GM04504 (cell line): ENCODE measurements at places on chromosomes 1 and 21.

DNA sequence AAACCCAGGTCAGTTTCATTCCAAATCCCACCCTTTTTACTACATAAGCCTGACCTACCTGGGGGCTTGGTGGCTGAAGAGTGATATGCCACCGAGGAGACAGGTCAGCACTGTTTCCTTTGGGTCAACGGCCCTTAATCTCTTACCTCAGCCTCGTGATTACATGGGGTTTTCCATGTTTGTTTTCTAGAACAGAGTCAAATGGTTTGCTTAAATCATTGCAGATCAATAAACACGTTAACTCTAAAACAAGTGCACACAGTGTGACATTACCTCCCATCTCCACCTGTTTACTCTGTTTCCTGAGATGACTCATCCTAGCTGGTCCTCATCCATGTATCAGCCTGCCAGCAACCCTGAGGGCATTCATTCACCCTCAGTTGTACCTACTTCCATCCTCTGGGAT lies 40.8 kb upstream of the TP53BP2 start:
- no peak for DNase-seq

DNA sequence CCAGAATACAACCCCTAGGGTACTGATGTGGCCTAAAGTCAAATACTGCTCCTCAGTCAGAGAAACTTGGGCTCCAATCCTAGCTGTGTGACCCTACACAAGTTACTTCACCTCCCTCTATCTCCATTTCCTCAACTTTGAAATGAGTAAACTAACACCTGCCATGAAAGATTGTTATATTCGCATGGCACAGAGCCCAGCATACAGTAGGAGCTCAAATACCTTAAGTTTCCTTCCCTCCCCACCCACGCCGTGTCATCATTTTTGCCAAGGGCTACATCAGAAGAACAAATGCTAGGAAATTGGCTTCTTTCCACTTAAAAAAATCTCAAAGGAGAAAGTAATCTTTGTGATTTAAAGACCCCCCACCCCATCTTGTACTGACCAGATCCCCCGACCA lies 22.2 kb upstream of the ZNF362 start:
- DNase-seq, result no peak

DNA sequence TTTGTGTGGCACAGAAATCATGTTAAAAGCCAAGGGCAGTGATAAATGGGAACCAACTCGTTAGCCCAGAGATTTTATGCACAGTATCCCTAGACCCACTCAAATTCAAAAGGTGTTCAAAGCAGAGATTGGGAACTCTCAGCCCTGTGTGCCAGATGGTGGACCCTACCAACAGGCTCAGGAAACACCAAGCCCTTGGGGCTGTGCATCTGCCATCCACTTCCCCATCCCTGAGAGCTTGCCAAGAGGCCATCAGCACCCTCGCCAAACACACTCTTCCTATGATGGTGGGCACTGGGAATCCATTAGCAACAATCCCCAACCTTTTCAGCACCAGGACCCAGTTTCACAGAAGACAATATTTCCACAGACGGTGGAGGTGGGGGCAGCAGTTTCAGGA lies 194.2 kb upstream of the NFIA start:
- no peak for DNase-seq

DNA sequence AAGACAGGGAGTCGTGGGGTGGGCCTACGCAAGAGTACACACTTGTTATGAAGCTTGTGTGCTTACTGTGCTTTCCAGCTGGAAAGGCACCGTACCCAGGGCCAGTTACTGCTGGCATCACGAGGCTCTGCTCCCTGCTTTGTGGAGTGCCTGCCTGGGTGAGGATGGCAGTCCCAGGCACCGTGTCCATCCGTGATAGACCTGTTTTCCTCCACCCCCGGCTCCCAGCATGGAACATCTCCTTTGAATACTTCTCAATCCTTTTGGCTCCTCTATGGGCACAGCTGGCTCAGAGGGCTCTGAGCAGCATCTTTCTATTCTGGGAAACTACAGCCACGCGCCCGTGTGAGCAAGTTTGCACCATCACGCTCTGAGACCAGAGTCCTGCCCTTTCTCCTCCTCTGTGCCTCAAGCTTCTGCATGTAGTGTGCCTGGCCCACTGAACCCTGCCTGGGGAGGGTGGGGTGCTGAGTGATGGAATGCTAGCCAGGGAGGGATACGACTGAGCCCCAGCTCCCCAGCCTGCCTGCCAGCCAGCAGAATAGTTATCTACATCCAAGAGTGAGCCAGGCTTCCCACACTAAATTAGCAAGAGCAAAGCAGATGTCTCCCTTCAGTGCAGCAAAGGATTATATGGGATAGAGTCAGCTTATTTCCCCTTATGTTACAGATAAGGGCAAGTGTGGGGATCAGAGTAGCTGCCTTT lies 7.1 kb upstream of the TNR start:
- DNase-seq, result no peak

DNA sequence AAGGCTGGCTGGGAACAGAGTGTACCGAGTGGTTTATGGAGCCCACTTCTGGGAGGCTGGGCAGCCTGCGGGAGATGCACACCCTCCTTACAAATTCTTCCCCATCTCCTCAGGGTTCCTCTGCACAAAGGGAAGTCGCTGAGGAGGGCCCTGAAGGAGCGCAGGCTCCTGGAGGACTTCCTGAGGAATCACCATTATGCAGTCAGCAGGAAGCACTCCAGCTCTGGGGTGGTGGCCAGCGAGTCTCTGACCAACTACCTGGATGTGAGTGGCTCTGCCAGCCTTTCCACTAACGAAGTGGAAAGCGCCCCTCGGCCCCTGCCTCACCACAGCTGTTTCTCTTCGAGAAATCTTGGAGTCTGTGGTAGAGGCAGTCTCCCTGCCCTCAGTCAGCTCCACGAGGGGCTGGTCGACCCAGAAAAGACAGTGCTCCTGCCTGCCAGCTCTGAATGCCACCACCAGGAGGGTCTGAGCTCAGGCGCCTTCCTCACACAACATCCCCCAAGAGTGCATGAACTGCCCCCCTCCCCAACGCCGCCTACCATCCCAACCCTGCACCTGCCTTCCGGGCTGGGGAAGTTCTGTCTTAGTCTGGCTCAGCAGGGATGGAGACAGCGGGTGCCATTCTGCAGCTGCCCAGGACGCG lies 31.8 kb downstream of the PROK1 start:
- DNase-seq, result no peak

GRCh38 chr1:6496365-6496721 lies 4.9 kb upstream of the PLEKHG5 start:
- no peak for DNase-seq

DNA sequence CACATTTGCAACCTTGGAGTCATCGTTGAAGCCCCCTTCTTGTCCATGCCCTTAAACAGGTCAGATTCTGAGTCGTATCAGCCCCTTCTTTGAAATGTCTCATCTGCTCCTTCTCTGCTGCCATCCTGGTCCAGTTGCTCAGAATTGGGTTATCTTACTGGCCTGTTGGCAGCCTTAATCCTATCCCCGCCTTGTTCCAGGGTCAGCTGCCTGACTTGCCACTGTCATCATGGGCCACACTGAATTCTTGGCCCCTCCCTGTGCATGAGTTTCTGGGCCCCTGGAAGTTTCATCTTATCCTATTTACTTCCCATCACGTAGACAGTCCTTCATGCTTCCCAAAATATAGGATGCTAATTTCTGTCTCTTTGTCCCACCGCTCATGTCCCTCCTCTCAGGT lies 23.7 kb downstream of the IRF2BP2 start:
- DNase-seq, result no peak

DNA sequence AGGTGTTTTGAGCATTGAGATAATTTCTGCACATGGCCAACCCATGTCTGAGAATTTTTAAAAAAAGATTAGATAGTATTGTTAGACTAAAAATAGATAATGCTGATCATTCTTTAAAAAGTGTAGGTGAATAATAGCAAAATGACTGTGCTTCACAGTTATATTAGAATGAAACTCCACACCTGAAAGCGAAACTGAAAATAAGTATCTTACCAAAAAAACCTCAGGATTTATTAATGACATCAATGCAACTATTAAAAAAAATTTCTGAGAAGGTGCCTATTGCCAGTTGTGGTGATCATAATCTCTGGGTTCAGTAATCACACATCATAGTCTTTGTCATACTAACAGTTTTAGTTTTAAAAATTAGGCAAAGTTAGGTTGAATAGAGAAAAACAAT lies 36.5 kb downstream of the PLA2G4A start:
- DNase-seq, result no peak

- DNase-seq, result no peak
Measured at GRCh38 chr1:147673406-147673805, 3.1 kb upstream of the ACP6 start.

DNA sequence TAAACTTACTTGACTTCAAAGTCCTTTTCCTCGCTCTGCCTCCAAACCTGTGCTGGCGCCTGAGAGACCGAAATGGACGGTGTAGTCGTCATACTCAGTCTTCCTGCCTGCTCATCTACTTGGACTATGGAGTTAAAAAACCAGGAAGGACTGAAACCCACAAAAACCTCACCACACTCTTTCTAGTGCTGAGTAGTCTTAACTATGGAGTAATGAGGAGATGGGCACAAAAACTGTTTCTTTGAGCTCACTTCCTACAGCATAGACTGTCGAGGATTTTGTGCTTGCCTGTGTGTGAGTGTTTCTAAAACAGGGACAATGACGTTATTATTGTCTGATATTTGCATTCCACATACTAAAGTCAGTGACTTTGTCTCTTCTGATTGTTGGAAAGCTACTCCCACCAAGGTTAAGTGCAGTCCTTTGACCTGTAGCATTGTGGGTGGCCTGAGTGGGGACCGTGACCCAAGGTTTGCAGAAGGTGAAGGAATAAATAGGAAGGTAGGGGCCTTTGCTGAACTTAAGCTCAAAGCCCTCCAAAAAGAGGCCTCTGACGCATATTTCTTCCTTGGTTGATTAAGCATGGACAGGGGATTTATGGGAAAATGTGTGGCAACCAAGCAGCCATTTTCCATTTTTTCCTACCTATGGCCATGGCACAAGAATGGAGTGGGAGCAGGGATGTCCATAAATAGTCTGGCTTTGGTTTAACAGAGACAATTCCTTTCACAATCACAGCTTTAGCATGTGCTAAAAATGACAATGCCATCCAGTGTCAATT lies 109.6 kb downstream of the ZBTB18 start:
- DNase-seq, result no peak

DNA sequence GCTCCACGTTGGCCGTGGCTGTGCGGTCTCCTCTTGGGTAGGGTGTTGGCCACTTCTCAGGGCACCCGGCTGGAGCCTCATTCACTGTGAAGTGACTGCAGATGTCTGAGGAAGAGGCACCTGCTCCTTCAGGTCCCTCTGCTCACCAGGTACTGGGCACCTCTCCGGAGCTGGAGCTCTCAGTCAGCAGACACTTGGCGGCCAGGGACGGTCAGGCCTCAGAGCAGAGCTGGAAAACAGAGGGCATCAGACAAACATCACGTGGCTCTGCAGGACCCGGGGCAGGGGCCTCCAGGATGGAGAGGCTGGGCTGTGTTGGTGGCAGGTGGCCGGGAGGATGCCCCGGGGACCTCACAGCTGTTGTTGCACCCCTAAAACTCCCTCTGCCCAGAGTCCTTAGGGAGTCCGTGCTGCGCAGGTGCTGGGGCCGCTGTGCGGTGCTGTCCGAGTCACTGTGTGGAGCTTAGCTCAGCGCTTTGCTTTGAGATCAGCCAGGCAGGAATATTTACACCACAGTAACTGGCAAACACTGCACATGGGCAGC lies 59.7 kb downstream of the SLX9 start:
- no peak for DNase-seq

GRCh38 chr1:13699936-13700520 lies at the start of gene PRDM2:
PRDM2 (plus strand) TSS chr1:13700188; CDS start chr1:13715606, 15,418 bp downstream.
- DNase-seq, result no peak

- no peak for DNase-seq
Measured at GRCh38 chr1:221633841-221634409, 108.0 kb downstream of the DUSP10 start.

DNA sequence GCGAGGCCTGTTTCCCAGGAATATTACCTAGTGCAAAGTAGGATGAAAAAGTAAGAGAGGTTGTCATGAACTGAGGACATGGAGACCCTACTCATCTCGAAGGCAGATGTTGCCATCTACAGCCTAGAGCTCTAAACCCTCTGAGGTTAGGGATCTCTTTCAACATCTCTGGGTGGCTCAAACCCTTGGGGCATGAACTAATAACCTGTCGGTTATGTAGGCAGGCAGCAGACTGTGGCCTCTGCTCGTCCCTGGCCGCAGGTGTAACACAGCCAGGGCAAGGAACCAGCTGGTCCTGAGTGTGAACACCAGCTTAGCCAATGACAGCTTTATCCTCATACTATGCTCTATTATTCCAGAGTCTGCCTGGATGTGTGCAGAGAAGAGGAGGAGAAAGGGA lies 13.2 kb downstream of the CAPZB start:
- no peak for DNase-seq

DNA sequence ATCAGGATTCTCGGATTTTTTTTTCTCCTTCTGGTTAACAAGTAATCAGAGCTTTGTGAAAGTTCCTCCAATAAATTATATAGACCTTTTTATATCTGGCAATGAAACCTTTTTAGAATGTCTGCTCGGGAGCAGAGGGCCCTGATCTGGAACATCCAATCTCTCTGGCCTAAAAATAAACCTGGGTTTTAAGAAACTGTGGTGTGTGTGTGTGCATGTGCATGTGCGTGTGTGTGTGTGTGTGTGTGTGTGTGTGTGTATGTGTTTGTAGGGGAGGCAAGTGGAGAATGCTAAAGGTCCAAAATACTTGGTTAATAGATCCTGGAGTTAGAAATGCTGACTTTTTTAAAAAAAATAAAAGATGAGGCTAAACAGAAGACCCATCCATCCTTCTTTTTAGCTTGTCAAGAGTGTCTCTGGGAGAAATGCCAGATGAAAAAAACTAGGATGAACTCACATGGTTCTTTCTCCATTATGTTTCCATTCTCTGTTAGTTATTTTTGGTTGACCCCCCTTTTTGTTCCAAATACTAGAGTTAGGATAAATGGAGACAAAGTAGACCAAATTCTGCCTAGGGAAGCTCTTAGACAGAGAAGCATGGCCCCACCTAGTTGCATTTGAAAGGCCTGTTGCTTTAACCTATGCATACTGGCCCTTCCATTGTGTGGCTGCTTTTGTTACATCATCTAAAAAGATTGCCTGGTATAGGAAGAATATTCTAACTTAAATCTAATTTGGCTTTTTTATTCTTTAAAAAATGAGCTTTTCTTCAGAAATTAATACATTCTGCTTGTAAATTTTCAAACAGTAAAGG lies 175.9 kb downstream of the PAPPA2 start:
- DNase-seq, result no peak

DNA sequence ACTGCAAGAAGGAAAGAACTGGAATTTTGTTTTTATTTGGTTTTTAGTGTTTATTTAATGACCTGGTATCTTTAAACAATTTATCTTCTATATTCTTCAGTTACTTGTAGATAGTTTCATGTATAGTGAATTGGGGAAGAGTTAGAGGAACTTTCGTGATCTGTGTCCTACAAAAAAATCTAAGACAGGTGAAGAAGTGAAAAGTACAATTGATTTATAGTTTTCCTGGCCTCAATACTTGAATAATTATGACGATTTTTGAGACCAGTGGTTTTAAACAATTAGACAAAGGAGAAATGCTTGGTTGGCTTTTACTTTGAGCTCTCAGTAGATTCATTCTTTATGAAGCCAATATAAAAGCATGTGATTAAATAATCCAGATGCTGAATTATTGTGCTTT lies 7.5 kb downstream of the MIER1 start:
- DNase-seq, result no peak

GRCh38 chr1:164602101-164602422 lies 43.1 kb downstream of the PBX1 start:
- no peak for DNase-seq
